Glutamatergic neuron (in vitro differentiated cells): ENCODE measurements at places on chromosomes 4 and X. TPM values are rescaled to one million over a fixed set of nuclear protein-coding genes. Genes with fewer than 3 reads are reported as not detected.

The TMEM154 gene
- total RNA-seq: 0.22 TPM

- H3K27me3 ChIP-seq: no peaks in the 10 kb centered on the region
- H3K4me1 ChIP-seq: peaks cover 10% of the 10 kb centered on the region
- no peak overlapping the region for H3K4me3 ChIP-seq
- no peak for DNase-seq
These were observed 40.9 kb downstream of the IL1RAPL1 start for GRCh38 chrX:28628120-28628519.

- H3K27ac ChIP-seq: no peak overlapping the region
- H3K4me3 ChIP-seq: no peak overlapping the region
- no peaks in the 10 kb centered on the region for H3K27me3 ChIP-seq
These were observed 87.5 kb downstream of the PPP3CA start for GRCh38 chr4:101259876-101260275.

DNA sequence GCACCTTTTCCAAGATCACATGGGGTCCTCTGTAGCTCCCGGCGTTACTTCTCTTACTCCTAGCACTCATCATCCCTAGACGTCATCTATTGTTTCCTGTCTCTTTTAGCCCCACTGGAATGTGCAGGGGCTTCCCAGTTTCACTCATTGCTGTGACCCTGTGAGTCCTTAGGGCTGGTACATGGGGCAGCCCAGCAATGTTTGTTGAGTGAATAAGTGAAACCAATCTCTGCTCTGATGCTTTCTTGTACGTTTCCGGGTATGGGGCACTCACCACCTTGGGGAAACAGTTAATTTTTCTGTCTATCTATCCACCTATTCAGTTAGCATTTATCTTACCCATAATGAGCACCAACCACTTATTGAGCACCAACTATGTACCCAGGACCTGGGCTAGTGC, 16.1 kb downstream of the MSX1 start:
- peaks cover 4% of the 10 kb centered on the region for H3K36me3 ChIP-seq
- no peaks in the 10 kb centered on the region for H3K4me1 ChIP-seq
- H3K4me3 ChIP-seq: no peak overlapping the region
- DNase-seq: no peak
- H3K27ac ChIP-seq: no peak overlapping the region
- H3K27me3 ChIP-seq: peaks cover 31% of the 10 kb centered on the region

GRCh38 chr4:138334346-138335016, 92.3 kb upstream of the SLC7A11 start:
- H3K4me3 ChIP-seq: no peak overlapping the region
- no peaks in the 10 kb centered on the region for H3K4me1 ChIP-seq
- H3K27me3 ChIP-seq: no peaks in the 10 kb centered on the region
- DNase-seq: no peak
- H3K36me3 ChIP-seq: no peaks in the 10 kb centered on the region
